ENCODE measurements at places on chromosomes 3 and 15.

DNA sequence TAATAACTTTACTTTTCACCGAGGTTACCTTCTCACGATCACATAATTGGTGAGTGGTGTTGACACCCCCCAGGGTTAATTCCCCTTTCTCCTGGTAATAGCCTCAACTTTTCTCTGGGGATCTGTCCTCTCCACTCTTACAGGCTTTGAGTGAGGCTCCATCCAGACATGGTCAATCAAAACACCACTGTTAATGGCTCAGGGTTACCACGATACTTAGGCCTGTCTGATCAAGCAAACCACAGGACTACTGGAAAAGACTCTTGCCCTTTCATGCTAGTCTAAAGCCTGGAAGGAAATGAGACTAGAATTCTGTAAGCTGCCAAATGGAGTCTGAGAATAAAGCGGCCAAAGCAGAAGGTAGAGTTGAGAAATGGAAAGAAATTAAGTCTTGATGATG lies 56.5 kb upstream of the STT3B start:
- DNase-seq = no peak

- no peak for DNase-seq
Observed at GRCh38 chr3:108985844-108986243, 32.2 kb upstream of the GUCA1C start.

DNA sequence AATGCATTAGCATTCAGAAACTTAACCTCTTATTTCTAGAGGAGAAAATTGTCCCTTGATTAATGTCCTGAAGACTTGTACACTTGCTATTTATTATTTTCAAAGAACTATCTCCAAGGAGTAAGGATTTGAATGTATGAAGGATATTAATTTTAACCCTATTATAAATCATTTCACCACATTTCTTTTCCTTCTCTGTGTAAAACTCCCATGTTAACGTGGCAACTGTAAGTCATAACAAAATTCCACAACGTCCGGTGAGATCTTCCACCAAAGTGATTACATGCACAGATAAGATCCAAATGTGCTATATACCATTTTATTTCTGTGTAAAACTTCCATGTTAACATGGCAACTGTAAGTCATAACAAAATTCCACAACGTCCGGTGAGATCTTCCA lies 229.1 kb upstream of the ARHGEF26 start:
- no peak for DNase-seq

DNA sequence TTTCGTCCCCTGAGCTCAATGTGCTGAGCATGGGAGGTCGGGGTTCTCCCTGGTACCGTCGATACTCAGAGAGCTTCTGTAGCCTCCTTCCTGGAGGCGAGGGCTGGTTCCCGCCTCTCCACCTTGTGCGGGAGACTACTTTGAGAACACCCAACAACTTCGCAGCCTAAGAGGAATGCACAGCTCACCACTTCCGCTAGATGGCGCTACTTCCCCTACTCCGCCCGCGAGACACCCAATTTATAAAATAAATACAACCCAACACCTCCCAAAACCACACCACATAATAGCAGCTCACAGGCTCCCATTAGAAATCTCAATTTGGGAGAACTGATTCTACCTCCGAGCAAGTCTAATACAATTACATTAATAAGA lies 1.2 kb downstream of the RGMA start:
- peak; percentile 71 for DNase-seq

DNA sequence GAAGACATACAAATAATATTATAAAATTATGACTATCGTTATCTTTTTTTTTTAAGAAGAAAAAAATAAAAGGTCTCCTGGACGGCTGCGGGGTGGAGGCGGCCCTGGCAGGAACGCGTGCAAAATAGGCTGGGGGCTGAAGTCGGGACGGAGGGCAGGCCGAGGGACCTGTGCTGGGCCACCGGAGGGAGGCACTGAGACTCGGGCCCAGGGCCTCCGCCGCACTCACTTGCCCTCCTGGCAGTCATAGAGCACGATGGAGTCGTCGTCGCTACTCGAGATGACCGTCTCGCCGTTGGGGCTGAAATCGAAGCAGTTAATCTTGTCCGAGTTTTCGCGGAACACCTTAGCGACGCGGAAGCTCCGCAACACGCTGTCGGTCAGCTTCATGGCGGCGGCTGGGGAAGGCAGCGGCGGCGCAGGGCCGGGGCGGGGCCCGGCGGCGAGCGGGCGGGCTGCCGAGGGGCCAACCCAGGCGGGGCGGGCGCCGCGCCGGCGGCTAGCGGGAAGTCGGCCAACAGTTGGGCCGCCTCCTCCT lies 408 bp downstream of the WDR82 start:
- DNase-seq = peak; percentile 55

DNA sequence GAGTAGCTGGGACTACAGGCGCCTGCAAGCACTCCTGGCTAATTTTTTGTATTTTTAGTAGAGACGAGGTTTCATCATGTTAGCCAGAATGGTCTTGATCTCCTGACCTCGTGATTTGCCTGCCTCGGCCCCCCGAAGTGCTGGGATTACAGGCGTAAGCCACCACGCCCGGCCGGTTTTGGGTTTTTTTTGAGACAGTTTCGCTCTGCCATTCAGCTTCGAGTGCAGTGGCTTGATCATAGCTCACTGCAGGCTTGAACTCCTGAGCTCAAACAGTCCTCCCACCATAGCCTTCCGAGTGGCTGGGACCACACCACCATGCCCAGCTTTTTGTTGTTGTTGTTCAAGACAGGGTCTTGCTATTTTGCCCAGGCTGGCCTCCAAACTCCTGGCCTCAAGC lies 16.0 kb upstream of the SCAP start:
- DNase-seq = no peak

DNA sequence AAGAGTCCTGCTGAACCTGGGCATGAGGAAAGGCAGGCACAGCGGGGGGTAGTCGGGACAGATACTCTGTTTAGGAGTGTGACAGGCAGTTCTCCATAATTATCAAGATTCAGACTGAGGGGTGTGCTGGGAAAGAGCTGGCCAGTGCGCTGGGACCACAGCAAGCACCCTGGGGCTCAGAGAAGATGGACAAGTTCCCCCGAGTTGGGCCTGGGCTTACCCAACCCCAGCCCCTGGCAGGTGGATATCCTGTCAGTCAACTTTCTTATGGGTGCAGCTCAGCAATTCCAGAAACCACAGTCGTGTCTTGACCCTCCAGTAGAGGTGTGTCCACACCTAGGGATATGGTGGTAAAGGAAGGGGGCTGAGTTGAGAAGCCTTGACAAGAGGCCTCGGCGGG lies 49.2 kb upstream of the PRR20G start:
- DNase-seq = no peak

- DNase-seq = no peak
Observed at GRCh38 chr3:34676436-34676835, 878.0 kb downstream of the PDCD6IP start.

- DNase-seq = no peak
Observed at GRCh38 chr15:90016721-90017120, 15.6 kb downstream of the ZNF710 start.

DNA sequence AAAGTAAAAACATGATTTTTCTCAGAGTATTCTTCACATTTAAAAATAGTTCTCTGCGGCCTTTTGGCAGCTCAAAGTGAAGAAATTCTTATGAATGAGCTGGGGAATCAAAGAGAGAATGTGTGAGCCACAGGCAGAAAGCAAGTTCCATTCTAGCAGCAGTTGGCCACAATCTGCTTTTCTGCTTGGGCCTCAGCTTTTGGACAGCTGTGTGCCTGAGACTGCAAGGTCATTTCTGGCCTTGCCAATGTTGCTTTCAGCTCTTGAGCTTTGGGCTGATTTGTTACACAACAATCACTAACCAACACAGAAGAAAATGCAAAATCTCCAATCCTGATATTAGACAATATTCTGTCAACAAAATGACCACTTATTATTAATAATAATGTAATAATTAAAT lies 14.4 kb upstream of the TM4SF4 start:
- DNase-seq = no peak

- peak; percentile 67 for DNase-seq
Observed at GRCh38 chr3:71392251-71392650, 191.3 kb downstream of the FOXP1 start.

- no peak for DNase-seq
Observed at GRCh38 chr15:93417631-93418030, 328.6 kb upstream of the RGMA start.

- no peak for DNase-seq
Observed at GRCh38 chr15:68984586-68984985, 29.9 kb upstream of the NOX5 start.

DNA sequence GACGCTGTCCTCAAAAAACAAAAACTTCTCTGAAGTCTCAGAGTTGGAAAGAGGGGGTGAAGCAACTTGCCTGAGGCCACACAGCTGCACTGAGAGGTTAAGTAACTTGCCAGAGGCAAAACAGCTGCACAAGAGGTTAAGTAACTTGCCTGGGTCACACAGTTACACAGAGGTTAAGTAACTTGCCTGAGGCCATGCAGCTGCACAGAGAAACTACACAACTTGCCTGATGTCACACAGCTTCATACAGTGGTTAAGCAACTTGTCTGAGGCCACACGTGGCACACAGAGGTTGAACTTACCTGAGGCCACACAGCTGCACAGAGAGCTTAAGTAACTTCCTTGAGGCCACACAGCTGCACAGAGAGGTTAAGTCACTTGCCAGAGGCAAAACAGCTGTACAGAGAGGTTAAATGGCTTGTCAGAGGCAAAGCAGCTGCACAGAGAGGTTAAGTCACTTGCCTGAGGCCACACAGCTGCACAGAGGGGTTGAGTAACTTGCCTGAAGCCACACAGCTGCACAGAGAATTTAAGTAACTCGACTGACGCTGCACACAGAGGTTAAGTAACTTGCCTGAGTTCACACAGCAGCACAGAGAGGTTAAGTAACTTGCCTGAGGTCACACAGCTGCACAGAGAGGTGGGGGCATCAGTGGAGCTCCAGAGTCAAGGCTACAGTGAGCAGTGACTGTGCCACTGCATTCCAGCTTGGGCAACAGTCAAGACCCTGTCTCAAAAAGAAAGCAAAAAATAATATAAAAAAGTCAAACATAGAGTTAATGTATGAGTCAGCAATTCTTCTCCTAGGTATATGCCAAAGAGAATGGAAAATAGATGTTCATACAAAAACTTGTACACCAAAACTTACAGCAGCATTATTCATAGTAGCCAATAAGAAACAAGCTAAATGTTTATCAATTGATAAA lies 12.0 kb upstream of the ACAD9 start:
- DNase-seq = peak; percentile 31

GRCh38 chr3:100492059-100493006 lies at the start of gene TMEM45A:
TSS of gene TMEM45A (plus strand) at chr3:100492619. CDS start at chr3:100555212, 62,593 bp downstream.
- DNase-seq = peak; percentile 85

- no peak for DNase-seq
Observed at GRCh38 chr15:68192117-68192516, 13.0 kb downstream of the CALML4 start.

- no peak for DNase-seq
Observed at GRCh38 chr3:126481808-126482502, 6.3 kb upstream of the ZXDC start.

GRCh38 chr3:194775731-194776130 lies 90.0 kb downstream of the FAM43A start:
- DNase-seq = no peak

- DNase-seq = no peak
Observed at GRCh38 chr3:59192473-59192872, 142.6 kb upstream of the CFAP20DC start.

DNA sequence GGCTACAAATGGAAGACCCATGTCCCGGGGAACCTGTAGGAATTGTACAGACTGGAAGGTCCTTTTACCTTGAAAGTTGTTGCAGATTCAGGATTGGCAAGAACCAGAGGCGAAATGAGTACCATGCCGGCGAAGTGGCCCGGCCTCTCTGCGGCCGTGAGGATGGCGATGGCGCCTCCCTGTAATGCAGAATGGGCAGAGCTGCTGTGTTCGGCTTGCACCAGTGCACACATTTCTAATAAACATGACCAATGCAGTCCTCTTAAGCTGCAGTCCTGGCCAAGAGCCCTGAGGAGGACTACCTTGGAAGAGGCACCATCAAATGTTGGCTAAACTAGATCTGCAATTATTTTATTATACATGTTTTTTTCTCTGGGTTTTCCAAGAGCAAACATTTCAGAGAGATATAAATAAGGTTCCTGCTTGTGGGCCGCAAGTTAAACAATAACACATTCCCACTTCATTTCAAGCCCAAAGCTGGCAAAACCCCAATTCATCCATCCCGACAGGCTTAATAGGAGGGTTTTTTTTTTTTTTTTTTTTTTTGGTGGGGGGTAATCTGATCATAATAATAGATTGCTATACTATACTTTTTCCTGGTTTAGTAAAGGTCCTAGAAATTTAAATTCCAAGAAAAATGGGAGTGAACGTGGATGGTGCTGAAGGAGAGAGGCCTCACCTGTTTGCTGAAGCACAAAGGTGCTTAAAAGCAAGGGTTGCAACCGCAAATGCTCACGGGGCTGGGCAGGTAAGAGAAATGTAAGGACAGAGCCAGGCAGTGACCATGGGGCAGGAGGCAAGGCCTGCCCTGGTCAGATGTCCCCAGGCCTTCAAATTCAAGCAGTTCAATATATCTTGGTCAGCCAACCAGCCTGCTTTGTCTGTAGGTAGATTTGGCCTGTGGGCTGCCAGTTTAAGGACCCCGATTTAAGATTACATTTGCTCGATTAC lies 48.5 kb downstream of the ABTB1 start:
- no peak for DNase-seq

Measured in NAMALWA (cell line).